ENCODE measurements at places on chromosomes 1 and 21.

DNA sequence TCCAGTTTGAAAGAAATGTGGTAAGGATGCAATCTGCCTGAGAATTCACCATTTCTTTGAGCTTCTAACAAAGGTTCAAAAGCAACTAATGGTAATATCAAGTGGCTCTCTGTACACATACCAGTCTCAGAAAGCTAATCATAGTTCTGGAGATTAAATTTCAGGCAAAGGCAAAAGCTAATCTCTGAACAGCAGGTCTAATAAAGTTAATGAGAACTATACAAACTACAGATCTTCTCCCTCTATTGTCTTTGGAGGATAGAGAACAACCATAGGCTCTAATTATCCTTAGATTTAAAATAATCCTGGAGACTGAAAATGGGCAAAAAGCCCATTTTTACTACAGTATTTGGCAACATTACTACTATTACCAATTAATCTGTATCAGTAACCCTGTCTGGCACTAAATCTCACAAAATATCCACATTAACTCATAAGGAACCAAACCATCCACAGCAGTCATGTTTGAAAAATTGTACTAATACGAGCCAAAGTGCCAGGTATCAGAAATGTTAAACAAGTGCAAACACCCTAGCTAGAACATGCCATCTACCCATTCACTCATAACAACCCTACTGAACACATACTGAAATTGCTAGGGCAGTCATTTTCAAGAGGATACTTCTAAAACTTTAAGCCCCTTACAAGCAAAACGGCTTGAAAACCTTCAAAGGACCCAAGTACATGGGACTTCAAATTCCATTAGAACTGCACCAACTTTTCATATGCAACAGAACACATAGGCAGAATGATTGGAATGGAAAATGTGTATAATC is 4.8 kb downstream of the DIPK1A start:
- no peak for DNase-seq

DNA sequence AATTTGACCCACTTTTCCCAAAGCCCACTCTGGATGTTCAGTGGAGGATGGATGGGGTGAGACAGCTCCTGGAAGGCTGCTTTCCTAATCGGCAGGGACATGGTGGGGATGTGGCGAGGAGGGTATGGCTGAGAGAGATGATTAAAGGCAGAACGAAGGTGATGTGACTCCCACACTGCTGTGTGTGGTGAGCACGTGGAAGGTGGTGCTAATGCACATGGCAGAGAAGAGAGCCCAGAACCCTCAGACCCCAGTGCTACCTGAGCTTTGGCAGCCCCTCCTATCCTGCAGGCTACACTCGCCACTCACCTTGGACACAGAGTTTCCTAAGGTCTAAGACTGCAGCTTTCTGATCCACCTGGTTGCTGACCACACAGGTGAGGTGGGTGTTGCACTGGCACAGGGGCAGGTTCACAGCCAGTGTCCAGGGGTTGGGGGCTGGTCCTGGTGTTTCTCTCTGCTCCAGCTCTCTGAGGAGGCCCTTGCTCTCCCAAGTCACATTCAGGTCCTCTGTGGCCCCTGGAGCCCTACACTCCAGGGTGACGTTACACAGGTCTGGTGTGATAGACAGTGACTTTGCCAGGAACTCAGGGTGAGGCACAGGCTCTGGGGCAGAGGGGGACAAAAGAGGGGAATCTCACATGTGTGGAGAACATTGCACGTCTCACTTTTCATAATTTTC is 151.4 kb upstream of the ETV3 start:
- DNase-seq, result no peak

- no peak for DNase-seq
Observed at GRCh38 chr1:179342740-179343404, 22.9 kb upstream of the AXDND1 start.

DNA sequence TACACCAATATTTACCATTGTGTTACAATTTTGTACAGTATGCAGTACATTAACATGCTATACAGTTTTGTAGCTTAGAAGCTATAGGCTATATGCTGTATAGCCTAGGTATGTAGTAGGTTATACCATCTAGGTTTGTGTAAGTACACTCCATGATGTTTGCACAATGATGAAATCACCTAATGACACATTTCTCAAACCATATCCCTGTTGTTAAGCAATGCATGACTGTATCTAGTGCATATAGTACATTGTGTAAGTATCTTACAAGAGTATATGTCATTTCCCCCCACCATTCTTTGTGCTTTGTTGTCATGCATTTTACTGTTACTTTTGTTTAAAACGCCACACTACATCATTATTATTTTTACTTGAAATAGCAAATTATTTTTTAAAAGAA is 65.7 kb upstream of the RNF11 start:
- DNase-seq, result no peak

DNA sequence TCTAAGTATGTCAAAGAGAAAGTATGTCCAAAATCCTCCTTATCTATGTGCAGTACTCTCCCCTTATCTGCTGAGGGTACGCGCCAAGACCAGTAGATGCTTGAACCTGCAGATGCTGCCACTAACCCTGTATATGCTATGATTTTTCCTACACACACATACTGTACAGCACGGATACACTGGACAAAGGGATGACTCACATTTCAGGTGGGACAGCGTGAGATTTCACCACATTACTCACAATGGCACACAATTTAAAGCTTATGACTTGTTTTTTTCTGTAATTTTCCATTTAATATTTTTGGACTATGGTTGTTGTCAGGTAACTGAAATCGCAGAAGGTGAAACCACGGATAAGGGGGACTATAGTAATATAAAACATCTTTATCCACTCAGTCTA is 4.1 kb downstream of the ORC1 start:
- DNase-seq, result no peak

GRCh38 chr1:201468501-201468843 is 516 bp downstream of the PHLDA3 start:
- DNase-seq, result no peak

Data from activated naive CD8-positive, alpha-beta T cell treated with anti-CD3 and anti-CD28 coated beads for 36 hours (primary cell).